ENCODE measurements at places on chromosomes 2 and 18.

- no peak for DNase-seq
Measured at GRCh38 chr2:20608666-20609348, 42.1 kb downstream of the HS1BP3 start.

GRCh38 chr2:95106081-95106480 is 15.5 kb downstream of the MRPS5 start:
- no peak for DNase-seq

DNA sequence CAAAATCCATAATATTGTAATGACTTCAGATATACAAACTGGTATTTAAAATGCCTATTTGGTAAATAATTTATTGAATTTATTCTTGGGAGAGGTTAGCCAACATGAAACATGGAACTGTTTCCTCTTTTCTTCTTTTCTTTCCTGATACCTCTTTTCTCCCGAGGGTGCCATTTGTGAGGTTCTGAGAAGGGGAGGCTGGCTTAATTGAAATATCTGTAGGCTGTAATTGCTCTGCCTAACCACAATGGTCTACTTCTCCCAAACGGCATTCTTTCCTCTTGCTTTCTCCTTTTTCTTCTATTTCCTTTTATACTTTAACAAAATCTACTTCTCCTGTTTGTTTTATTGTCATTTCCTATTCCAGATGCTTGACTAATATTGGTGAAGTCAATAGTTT is 114.9 kb downstream of the TCF4 start:
- no peak for DNase-seq

DNA sequence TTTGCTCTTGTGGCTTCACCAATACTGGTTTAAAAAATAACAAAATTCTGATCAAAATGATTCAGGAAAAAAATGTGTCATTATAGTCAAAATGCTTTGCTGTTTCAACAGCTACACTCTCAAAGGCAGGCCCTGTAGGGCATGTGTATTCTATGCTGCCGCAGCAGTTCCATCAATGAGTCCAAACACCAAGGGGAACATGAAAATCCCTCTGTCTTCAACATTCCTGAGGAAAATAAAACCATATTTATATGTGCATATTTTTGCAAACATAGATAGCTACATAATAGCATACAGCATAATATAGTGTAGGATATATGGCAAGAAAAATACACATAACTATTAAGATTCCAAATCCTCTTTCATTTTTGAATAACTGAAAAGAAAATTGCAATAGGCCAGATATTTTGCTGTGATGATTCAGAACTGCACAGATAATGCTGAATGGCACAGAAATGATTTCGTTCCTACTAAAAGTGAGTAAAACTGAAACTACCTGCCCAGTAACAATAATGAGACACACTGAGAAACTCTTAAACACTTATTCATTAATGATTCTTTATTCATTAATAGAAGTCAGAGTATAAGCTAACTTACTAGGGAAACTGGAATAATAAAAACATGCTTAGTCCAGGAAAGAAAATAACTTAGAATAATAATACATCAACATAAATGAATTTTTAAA is 343.8 kb downstream of the SUCLG1 start:
- DNase-seq = no peak

GRCh38 chr2:37664231-37664643 is 7.2 kb downstream of the CDC42EP3 start:
- no peak for DNase-seq

GRCh38 chr2:102386004-102386403 is 30.4 kb downstream of the IL18R1 start:
- DNase-seq = no peak

DNA sequence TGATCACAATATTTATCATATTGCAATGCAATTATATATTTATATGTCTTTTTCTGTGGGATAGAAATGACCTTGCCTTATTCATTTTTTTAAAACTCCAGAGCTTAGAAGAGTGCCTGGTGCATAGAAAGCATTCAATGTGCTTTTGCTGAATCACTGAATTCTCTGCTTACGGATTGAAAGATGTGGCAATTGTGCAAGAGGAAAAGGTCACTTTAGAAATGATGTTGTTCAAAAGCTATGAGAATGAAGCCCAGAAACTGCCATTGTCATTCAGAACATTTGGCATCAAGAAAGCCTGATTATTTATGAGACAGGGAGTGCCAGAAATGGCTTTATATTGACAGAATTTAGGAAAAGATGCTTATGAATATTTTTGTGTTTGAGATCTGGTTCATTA is 678.6 kb upstream of the CDH2 start:
- DNase-seq = no peak

DNA sequence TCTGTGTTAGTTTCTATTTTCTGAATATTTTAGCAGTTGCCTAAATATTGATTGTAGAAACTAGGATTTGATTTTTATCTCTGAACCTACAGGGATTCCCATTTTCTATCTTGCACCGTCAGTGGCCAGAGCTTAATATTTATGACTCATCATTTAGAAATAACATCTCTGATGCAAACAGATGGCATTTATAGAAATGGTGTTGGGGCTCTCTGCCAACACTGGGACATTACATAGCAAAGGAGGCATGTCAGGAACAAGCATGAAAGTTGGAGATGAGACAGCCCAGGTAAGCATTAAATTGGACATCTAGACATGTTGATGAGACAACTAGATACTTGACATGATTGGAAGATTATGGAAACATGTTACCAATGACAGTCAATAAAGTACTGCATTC is 165.3 kb upstream of the SYT4 start:
- no peak for DNase-seq

- no peak for DNase-seq
Measured at GRCh38 chr2:17791121-17791816, 25.0 kb upstream of the MSGN1 start.

DNA sequence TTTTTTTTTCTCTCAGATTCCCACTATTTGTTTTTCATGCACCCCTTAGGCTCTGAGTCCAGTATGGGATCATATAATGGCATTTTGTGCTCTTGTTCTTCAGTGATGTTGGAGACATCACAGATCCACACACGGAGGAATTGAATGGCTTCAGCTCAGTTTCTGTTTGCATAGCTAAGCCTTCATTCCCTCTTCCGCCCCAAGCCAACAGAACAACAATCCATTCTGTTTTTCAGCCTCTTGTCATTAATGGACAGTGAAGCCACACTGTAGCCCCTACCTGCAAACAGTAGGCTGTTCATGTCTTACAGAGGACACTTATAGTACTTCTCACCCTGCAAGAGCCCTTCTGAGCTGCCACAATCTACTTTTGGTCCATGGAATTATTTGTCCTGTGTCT is 64.0 kb upstream of the ZSWIM2 start:
- DNase-seq = no peak

DNA sequence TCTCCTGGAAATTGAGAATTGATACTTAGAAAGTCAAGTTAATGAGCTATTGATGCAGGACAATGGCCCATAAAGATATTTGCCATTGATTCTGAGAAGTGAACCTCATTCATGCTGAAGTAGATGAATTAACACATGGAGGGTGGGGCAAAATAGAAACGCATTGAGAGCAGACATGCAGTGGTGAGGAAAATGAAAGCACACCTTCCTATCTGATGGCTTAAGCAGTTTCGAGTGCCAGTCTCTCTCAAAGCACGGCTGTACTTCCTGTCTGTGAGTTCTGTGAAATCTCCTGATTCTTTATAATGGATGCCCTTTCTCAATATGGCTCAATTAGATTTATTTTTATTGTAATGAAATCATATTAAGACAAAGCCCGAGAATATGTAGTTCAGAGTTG is 247.0 kb downstream of the TMX3 start:
- no peak for DNase-seq

GRCh38 chr2:8263901-8264300 is 418.0 kb upstream of the ID2 start:
- no peak for DNase-seq

- no peak for DNase-seq
Measured at GRCh38 chr2:226130192-226130591, 669.4 kb downstream of the IRS1 start.

DNA sequence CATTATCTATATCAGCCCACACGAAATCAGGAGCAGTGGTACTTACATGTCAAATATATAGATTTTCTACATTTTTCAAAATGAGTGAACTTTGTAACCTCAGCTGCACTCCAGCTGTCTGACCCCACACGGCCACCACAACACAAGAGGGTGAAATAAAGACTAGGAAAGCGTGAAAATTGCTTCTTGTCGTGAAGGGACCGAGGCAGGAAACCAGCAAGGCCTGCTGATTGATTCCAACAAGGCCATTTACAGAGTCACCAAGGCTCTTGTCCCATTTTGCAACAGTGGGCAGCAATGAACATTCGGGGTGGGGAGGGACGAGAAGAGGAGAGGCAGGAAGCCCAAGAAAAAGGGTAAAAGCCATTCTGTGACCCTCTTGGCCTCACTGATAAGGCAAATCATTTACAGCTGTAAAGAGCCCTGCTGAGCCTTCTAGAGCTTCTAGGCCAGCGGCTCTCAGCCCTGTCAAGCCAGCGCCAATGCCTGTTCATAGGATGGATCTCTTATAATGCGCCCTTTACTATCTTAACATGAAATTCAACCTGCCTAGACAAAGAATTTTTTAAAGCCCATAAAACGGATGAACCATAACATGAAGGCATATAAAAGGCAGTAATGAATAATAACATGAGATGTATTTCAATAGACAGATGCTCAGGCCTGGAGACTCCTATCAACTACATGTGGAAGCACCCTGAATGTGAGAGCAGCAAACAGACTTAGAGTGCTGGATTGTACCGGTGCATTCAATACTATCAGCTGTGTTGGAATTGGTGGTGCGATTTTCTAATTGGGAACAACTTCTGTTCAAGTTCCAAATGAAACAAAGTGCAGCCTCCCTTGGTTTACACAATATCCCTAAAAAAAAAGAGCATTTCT is 269.0 kb downstream of the CDCA7 start:
- no peak for DNase-seq

DNA sequence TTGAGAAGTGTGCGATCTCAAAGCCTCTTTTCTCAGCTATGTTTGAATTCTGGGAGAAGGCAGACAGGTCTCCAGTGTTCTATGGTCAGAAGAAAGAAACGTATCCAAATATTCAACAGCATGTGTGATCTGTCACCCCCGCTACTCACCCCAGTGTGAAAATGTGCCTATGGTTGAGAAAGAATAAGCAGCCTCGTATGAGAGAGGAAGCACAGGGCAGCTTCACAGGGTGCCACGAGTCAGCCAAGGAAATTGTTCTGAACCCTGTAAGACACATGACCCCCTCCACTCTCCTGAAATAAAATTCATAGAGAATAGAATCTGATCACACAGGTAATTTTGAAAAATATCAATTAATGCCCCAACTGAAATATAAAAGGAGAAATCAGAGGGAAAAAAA is 8.0 kb upstream of the SF3B1 start:
- no peak for DNase-seq

GRCh38 chr2:83991992-83992391 is 467.1 kb downstream of the SUCLG1 start:
- no peak for DNase-seq

DNA sequence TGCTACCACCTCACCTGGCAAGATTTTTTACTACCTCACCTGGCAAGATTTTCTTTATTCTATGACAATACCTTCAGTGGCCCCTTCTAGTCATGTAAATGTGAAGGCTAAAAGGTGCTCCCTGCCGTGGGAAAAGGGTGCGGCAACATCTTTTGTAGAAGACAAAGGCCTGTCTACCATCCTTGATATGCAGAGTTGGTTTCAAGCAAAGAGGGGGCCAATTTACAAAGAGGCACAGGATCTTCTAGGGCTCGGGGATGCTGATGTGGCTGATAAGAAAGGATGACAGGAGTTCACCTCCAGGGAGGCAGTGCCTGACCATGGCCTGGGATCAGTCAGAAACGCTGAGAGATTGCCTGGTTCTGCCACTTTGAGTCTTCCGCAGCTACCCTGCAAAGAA is 165.4 kb upstream of the SLC1A4 start:
- DNase-seq = no peak

- DNase-seq = no peak
Measured at GRCh38 chr2:61911510-61911909, 6.0 kb downstream of the COMMD1 start.

DNA sequence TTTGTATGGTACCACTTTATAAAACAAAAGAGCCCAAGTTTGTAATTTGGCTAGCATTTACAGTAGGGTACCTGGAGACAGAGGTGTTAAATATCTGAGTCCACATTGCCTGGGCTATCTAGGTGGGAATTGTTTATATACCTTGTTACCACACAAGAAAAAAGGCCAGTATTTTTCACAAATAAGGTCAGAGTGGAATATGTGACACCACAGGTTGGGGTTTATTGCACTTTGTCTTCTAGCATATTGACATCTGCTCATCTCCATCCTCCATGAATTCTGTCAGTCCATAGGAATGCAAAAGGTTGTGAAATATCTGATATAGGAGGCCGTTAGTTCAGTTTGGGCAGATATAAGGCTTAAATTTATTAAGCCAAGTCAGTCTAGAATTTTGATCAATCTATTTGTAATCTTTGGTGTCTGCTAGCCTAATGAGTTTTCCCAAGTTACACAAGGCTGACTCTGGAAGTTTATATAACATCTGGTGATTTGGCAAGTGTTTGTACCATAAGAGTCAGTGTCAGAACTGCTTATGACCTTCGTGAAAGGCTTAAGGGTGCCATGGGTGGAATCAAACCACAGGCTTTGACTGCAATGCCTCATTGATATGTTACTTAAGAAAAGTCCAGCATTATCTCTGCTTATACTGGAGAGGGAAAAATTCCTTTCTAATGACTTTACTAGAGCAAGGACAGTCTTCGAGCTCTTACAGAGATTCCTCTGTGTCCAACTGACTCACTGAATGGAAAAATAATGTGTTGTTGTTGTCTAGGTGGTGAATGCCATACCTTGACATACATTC is 11.3 kb upstream of the DPP4 start:
- no peak for DNase-seq

GRCh38 chr2:2575181-2575577 is 244.1 kb upstream of the MYT1L start:
- no peak for DNase-seq

GRCh38 chr18:21915546-21915945 is 175.0 kb downstream of the MIB1 start:
- no peak for DNase-seq

GRCh38 chr18:80213182-80213581 is 34.1 kb downstream of the PARD6G start:
- DNase-seq = no peak

DNA sequence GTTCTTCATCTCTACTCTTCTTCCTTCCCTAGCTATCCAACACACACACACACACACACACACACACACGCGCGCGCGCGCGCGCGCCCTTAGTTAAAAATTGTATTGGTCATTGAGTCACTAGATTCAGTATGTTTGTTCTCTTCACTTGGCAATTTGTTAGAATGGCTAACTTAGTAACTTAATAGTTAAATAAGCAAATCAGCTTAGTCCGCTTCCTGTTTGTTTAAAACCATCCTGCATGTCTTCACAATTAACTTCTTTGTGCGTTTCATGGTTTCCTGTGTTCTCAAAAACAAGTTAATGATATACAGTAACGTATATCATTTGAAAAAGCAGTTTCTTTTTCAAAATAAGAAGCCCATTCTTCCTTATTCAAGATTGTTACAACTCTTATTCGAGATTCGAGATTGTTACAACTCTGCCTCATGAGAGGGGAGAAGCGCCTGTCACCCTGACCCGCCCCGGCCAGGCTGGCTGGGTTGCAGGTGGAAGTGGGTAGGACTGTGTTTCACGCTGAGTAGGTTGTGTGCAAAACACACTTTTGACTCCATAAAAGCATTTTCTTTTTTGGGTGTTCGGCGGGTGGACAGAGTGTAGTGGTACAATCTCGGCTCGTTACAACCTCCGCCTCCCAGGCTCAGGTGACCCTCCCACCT is 9.5 kb upstream of the CNNM3 start:
- DNase-seq = peak; percentile 22

Data from activated naive CD4-positive, alpha-beta T cell (primary cell).